ENCODE measurements at places on chromosomes 11 and 22.

GRCh38 chr22:38122616-38123015, 12.1 kb upstream of the BAIAP2L2 start:
- DNase-seq = no peak

DNA sequence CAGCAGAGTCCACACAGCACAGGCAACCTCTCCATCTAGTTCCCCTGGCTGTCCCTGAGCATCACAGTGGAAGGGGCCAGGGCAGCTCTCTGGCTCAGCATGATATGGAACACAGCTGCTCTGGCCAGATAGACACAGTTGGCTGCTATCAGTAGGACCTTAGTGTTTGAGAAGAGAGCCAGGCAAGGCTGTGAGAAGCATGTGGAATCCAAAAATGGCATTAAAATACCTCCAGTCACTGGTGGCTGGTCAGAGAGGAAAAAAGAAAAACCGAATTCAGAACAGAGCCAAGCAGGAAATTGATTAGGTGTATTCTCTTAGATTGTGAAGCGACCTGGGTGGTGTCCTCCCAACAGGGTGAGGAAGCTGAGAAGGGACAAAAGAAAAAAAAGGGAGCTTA, 27.9 kb downstream of the SERPINH1 start:
- DNase-seq = no peak

- no peak for DNase-seq
Measured at GRCh38 chr11:103736315-103737036, 300.0 kb upstream of the DDI1 start.

- DNase-seq = no peak
Measured at GRCh38 chr11:74611369-74611861, 19.0 kb downstream of the POLD3 start.

DNA sequence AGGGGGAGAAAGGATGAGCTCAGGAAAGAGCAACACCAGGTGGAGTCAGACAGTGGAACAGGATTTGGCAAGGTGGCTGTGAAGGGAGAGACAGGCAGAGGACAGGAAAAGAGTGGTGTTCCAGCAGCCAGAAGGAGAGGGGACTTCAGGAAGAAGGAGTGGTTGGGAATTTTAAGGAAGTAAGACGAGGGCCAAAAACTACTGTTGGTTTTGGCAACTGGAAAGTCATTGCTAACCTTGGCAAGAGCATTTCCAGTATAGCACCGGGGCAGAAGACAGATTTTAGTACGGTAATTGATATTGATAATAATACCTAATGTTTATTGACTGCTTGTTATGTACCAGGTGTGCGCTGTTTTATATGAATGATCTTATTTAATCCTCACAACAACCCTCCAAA, 15.4 kb upstream of the DDX6 start:
- DNase-seq = no peak

- DNase-seq = no peak
Measured at GRCh38 chr22:37907036-37907954, 1.2 kb downstream of the MICALL1 start.

GRCh38 chr11:83241291-83241946, 44.7 kb downstream of the CCDC90B start:
- DNase-seq = no peak

DNA sequence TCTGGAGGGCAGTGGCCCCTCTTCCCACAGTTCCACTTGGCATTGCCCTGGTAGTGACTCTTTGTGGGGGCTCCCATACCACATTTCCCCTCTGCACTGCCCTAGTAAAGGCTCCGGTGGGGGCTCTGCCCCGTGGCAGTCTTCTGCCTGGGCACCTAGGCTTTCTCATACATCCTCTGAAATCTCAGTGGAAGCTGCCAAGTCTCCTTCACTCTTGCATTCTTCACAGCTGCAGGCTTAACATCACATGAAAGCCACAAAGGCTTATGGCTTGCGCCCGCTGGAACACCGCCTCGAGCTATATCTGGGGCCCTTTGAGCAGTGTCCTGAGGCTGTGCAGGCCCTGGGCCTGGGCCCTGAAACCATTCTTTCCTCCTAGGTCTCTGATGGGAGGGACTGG, 25.3 kb downstream of the PLEKHB1 start:
- DNase-seq = no peak

- no peak for DNase-seq
Measured at GRCh38 chr11:24543771-24544170, 46.9 kb downstream of the LUZP2 start.

GRCh38 chr22:46028106-46028991, 51.4 kb upstream of the WNT7B start:
- no peak for DNase-seq

DNA sequence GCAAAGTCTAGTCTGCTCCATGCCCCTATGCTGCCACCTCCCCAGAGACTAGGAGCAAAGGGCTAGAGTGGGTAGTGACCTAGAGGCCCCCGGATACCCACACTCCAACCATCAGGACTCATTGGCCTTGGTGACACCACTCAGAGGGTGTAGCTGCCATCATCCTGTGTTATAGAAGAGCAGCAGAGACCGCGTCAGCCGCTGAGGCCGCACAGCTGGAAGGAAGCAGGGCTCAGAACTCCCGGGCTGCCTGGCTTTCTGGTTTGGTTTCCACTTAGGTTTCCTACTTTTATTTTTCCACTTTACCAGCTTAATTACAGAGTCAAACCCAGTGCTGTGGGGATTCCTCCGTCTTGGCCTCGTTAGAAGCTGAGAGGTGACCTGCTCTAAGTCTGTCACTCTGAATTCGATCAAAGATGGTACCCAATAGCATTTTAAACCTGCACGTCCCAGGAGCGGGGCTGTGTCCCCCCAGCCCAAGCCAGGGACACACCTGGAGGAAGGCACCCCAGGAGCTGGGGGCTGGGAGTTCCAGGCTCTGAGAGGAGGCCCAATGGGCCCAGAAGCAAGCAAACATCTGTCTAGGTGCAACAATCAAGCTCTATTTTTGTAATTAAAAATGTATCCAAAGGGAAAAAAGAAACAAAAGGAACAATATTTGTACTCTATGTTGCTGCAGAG, 2.1 kb upstream of the CDKN1C start:
- no peak for DNase-seq

GRCh38 chr11:114263513-114264170, 32.6 kb upstream of the NNMT start:
- no peak for DNase-seq

DNA sequence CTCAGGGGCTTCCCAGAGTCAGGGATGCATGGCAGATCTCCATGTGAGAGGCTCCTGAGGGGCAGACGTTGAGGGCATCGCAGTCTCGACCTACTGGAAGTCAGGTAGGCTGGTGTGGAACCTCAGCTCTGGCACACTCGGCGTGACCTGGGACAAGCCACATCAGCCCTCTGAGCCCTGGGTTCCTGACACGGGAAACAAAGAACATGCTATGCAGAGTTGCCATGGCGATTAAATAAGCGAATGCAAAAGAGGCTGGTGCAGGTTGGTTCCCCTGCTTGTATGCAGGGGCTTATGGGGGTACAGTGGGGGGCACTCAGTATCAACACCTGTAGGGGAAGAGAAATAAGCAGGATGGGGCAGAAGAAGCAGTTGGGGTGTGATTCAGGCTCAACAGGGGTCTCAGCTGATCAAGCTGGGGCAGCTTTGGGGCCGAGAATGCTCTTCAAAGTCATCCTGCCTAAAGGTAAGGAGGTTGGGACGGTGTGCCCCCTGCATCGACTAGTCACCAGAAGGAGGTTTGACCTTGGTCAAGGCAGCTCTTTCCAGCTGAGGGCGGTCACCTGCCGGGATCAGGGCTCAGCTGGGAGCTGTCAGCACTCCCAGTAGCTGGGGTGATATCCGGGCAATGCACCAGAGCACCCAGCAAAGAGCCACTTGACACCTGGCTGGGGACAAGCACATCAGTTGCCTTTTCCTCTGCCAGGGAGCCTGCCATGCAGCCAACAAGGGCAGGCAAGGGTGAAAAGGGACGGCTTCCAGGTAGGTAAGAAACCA, 442.7 kb downstream of the MIAT start:
- no peak for DNase-seq

GRCh38 chr22:46730568-46731245, 7.3 kb downstream of the CERK start:
- DNase-seq = no peak

- no peak for DNase-seq
Measured at GRCh38 chr11:88424881-88425280, 87.3 kb upstream of the CTSC start.

DNA sequence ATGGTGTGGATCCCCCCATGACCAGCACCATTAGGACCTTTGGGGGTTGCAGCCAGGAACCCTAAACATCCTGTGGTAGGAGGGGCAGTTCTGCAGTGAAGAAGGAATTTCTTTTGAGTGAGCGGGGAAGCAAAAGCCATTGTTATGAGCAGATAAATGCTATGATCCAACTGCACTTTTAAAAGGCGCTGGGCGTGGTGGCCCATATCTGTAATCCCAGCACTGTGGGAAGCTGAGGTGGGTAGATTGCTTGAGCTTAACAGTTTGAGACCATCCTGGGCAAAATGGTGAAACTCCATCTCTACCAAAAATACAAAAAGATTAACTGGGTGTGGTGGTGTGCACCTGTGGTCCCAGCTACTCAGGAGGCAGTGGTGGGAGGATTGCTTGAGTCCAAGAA, 5.9 kb upstream of the TOMM22 start:
- DNase-seq = no peak

DNA sequence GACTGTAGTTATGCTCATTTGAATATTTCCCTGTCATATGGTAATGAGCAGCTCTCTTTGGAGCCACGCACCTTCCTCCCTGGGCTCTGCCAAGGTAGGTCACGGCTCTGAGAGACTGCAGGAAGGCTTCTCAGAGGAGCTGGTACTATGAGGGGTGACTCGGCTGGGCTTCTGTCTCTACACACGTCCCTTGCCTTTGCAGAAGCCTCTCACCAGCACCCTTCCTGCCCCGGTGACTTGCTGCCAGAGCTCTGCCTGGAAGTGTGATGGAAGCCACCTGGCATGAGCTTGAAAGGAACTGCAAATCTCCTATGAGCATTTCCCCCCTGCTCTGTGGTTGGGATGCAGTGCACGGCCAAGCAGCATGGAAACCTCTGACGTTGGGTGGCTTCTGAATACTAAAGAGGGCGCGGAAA, 74.2 kb downstream of the KIRREL3 start:
- no peak for DNase-seq

GRCh38 chr22:27992294-27993165, 73.5 kb upstream of the PITPNB start:
- no peak for DNase-seq

- no peak for DNase-seq
Measured at GRCh38 chr22:26442086-26442756, 13.2 kb downstream of the ASPHD2 start.

DNA sequence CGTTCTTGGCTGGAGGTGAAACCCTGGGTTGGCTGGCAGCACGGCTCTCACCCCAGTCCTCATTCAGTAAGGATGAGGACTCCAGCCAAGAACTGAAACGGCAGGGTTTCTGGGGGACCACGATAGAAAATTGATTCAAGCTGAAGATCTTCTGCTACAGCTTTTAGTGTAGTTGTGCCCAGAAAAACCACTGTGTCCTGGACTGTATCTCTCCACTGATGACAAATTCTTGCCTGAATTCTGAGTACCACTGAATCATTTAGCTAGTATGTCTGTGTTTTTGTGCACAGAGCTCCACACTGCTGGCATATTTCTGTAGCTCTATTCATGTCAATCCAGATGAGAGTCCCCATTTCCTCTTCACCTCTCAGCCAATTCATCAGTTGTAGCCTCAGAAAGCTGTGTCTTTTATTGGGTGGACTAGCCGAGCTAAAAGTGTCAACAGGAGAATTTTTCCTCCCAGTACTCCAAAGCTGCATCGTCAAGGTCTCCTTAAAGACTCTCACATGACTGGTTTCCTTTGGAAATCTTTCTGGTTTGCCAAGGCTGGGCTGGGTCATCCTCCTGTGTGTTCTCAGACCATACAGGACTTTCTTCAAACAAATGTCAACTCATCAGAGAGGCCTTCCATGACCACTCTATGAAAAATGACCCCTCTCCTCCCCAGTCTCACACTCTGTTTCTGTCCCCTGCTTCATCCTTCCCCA, 144.6 kb downstream of the LDLRAD3 start:
- no peak for DNase-seq

GRCh38 chr11:118635237-118635591, 27.8 kb downstream of the PHLDB1 start:
- DNase-seq = no peak

DNA sequence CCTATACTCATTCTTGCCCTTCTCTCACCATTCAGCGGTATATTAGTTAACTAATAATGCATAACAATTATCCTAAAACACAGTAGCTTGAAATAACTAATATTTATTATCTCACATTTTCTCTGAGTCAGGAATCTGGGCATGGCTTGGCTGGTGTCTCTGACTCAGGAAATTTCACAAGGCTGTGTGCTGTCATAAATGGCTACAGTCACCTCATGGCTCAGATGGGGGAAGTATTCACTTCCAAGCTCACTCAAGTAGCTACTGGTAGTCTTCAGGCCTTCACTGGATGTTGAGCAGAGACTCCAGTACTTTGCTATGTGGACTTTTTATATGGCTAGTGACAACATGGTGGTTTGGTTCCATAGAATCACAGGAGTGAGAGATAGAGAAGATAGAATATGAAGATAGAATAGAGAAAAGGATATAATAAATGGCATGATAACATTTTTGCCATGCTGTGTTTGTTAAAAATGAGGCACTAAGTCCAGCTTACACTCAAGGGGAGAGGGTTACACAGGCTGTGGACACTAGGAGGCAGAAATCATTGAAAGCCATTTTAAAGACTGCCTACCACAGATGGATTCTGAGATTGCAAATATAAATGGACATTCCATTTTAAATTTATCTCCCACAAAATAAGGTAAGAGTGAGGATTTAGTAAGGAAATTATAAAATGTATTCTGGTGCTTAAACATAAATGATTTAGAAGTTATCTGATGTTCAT, 997.8 kb upstream of the CHORDC1 start:
- peak; percentile 40 for DNase-seq

GRCh38 chr11:115760461-115761320, 256.5 kb upstream of the CADM1 start:
- DNase-seq = no peak

DNA sequence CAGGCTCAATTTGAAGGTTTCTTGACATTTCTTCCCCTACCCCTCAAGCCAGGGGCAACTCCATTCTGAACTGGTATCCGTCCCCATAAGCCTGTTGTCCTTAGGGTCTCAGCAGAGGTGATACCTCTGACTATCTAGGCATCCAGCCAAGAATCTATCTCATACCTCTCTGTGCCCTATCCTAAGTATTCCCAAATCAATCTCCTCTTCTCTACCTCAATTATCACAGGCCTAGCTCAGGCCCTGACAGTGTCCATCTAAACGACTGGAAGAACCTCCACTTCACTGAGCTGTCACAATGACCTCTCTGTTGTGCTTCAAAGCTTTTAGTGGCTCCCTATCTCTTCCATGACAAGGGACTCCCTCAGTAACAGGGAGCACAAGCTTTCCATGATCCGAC, 26.9 kb downstream of the HIRA start:
- no peak for DNase-seq

DNA sequence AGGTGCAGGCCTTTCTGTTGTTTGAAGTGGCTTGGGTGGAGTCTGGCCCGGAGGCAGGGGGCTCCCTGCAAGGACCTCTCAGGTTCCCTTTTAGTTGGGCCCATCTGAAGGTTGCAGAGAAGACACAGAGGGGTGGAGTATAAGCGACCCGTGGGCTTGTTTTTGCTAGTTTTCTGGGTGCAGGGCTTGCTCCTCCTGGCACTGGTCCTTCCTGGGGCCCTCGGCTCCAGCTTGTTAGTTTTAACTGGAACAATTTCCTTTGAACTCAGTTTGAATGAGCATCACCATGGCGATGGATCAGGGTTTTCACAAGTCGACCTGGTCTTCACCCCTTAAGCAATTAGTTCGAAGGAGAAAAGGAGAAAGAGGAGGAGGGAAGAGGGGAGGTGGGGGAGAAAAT, 28.5 kb upstream of the OAF start:
- DNase-seq = no peak
